ENCODE measurements at places on chromosomes 1 and 21.

- DNase-seq = no peak
Measured at GRCh38 chr1:212970085-212970484, 19.7 kb downstream of the VASH2 start.

- peak; percentile 22 for DNase-seq
Measured at GRCh38 chr1:7642781-7643529, 128.1 kb upstream of the VAMP3 start.

- no peak for DNase-seq
Measured at GRCh38 chr1:229147072-229147471, 123.8 kb upstream of the RAB4A start.

GRCh38 chr21:36524477-36524876, 44.6 kb upstream of the CLDN14 start:
- no peak for DNase-seq

DNA sequence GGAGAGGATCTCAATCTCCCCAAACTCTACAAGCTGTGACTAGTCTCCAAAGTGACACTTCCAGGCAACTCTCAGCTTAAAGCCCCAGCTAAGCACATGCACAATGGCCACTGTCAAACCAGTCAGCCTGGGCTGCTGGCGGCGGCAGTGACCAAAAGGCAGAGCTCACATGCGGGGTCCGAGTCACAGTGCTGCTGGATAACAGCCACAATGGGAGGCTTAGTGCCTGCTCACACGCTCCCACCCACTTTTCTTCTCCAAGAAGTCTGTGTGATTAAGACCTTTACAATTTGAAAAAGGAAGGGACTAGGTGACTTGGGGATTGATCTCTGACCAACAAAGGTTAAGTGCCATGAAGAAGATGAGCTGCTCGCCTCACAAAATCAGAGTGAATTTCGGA, 16.8 kb downstream of the RIPK4 start:
- no peak for DNase-seq
